Thoracic aorta (tissue), 2 donors: ENCODE measurements at places on chromosomes 16 and 17. TPM values are rescaled to one million over a fixed set of nuclear protein-coding genes. Genes with fewer than 3 reads are reported as not detected.

GRCh38 chr17:79041723-79042420 lies 17.9 kb downstream of the C1QTNF1 start:
- no peaks in the 10 kb centered on the region for H3K27me3 ChIP-seq
- no peak overlapping the region for H3K27ac ChIP-seq
- H3K4me3 ChIP-seq = no peak overlapping the region
- no peak for DNase-seq

DNA sequence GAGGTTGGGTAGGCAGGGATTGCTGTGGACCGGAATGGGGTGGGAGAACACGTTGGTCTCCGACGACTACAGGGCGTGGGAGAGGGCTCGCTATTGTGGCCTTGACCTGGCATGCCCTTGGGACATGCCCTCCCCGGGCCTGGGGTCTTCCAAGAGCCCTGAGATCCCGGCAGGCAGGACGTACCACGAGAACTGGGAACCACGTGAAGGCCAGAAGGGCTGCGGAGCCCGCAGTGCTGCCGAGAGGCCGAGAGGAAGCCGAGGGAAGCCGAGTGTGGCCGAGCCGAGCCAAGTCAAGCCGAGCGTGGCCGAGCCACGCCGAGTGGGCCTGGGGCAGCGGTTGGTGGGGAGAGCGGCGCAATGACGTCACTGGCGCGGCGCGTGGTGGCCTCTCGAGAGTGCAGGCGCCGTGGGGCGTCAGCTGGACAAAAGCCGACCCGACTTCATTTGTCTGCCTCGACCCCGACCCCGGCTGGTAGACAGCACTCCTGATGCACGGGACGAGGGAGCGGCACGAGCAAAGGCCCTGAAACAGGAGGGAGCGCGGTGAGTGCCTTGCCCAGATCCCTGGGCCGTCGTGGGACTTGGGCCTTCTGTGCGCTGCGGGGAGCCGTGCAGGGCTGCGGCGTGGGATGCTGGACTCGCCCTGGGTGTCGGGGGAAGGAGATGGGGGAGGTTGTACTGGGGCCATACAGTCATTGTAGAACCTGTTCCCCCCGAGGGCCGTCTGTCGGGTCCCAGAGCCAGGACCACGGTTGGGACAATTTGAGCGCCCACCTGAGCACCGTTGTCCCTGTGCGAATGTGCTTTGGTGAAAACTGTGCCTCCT lies 6.6 kb downstream of the SOCS1 start:
- H3K4me3 ChIP-seq = no peak overlapping the region
- H3K27me3 ChIP-seq = no peaks in the 10 kb centered on the region
- H3K4me1 ChIP-seq = peaks cover 4% of the 10 kb centered on the region
- H3K36me3 ChIP-seq = no peaks in the 10 kb centered on the region
- no peak for DNase-seq

GRCh38 chr17:37292429-37293139 lies 83.2 kb upstream of the C17orf78 start:
- H3K27me3 ChIP-seq = no peaks in the 10 kb centered on the region
- DNase-seq = no peak
- no peak overlapping the region for H3K4me3 ChIP-seq
- H3K4me1 ChIP-seq = no peaks in the 10 kb centered on the region

GRCh38 chr16:30184891-30185682 lies 1.7 kb downstream of the CORO1A start:
- H3K27me3 ChIP-seq = no peaks in the 10 kb centered on the region
- H3K4me1 ChIP-seq = peaks cover 10% of the 10 kb centered on the region
- H3K4me3 ChIP-seq = peak overlapping the region; percentile 73
- H3K36me3 ChIP-seq = no peaks in the 10 kb centered on the region
- no peak for DNase-seq

DNA sequence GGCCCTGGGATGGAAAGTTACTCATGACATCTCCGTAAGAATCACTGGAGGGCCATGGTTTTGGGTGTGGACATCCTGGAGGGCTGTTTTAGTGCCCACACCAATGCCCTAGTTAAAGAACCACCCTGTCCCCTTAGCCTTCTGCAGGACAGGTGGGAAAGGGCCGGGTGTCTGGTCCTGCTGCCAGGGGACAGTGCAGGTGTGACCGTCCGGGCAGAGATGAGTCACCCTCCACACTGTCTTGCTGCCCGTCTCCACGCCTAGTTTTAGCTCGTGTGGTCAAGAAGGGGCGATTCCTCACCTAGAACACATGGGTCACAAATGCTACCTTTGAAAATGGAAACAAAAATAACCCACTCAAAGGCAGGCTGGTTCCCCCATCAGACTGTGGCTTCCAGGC lies 17.0 kb downstream of the CEP295NL start:
- H3K4me1 ChIP-seq = peaks cover 72% of the 10 kb centered on the region

GRCh38 chr16:57276596-57276995 lies 7.9 kb downstream of the PLLP start:
- no peaks in the 10 kb centered on the region for H3K27me3 ChIP-seq
- H3K4me3 ChIP-seq = no peak overlapping the region
- no peaks in the 10 kb centered on the region for H3K4me1 ChIP-seq
- no peaks in the 10 kb centered on the region for H3K36me3 ChIP-seq
- no peak for DNase-seq
- no peak overlapping the region for H3K27ac ChIP-seq

GRCh38 chr16:84278968-84279367 lies 15.7 kb upstream of the WFDC1 start:
- no peaks in the 10 kb centered on the region for H3K36me3 ChIP-seq
- no peaks in the 10 kb centered on the region for H3K27me3 ChIP-seq
- no peak for DNase-seq
- no peak overlapping the region for H3K4me3 ChIP-seq

GRCh38 chr16:23676924-23677480 lies 1.7 kb upstream of the PLK1 start:
- no peak overlapping the region for H3K4me3 ChIP-seq
- no peak for DNase-seq
- no peak overlapping the region for H3K27ac ChIP-seq
- no peaks in the 10 kb centered on the region for H3K27me3 ChIP-seq
- no peaks in the 10 kb centered on the region for H3K36me3 ChIP-seq

DNA sequence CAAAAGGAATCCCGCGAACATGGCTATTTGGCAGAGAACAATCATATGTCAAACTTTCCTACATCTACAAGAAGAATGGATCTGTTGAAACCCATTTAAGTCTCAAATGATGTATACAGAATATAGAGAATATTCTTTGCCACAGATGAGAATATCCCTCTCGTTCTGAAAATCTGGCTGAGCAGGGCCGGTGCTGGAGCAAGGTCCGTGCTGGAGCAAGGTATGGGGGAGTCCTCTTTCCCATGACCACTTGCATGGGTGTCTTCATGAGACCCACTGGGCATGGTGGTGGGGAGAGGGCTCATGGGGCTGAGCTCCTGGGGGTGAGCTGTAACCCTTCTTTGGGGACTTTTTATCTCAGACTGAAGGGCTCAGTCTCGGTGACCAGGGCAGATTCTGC lies 440.9 kb downstream of the SOX9 start:
- H3K27ac ChIP-seq = no peak overlapping the region
- no peaks in the 10 kb centered on the region for H3K36me3 ChIP-seq
- no peak for DNase-seq
- H3K4me1 ChIP-seq = no peaks in the 10 kb centered on the region
- no peak overlapping the region for H3K4me3 ChIP-seq

- H3K4me1 ChIP-seq = peaks cover 11% of the 10 kb centered on the region
- H3K36me3 ChIP-seq = no peaks in the 10 kb centered on the region
- no peak for DNase-seq
- no peaks in the 10 kb centered on the region for H3K27me3 ChIP-seq
- H3K4me3 ChIP-seq = peak overlapping the region; percentile 56
Measured at GRCh38 chr17:61208301-61209105, 191.1 kb upstream of the TBX2 start.

DNA sequence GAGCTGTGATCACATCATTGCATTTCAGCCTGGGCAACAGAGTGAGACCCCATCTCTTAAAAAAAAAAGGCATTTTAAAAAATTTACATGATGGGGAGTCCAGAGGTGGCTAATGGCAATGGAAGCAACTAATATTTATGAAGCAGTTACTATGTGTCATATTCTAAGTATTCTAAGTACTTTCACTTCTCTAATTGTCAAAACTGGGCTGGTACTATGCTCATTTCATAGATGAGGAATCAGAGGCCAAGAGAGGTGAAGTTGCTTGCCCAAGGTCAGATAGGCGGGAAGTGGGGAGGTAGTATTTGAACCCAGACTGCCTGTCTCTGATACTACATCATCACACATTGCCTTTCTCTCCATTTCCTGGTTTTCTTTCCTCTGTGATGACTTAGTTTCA lies 50.7 kb downstream of the SLC5A11 start:
- no peaks in the 10 kb centered on the region for H3K4me1 ChIP-seq
- H3K27me3 ChIP-seq = no peaks in the 10 kb centered on the region
- no peak for DNase-seq
- H3K4me3 ChIP-seq = no peak overlapping the region

- no peaks in the 10 kb centered on the region for H3K27me3 ChIP-seq
- no peak for DNase-seq
- no peak overlapping the region for H3K4me3 ChIP-seq
- H3K27ac ChIP-seq = no peak overlapping the region
- H3K4me1 ChIP-seq = no peaks in the 10 kb centered on the region
Measured at GRCh38 chr16:28913946-28914724, 10.9 kb downstream of the RABEP2 start.

DNA sequence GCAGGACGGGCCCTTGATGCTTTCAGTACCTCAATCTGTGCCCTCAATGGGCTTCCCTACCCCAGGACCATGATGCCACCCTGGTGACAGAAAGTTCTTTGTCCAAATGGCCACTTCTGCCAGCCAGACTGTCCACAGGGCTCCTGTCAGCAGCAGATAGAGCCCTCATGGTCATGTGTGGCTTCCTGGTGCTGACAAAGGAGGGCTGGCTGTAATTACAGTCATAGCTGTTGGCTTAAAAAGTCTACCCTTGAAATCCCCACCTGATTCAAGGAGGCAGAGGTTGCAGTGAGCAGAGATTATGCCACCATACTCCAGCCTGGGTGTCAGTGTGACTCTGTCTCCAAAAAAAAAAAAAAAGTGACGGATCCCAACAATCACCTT lies 3.3 kb downstream of the TRPV2 start:
- H3K27ac ChIP-seq = peak overlapping the region; percentile 90
- peaks cover 21% of the 10 kb centered on the region for H3K4me1 ChIP-seq
- no peak overlapping the region for H3K4me3 ChIP-seq
- H3K27me3 ChIP-seq = no peaks in the 10 kb centered on the region
- no peak for DNase-seq
- H3K36me3 ChIP-seq = peaks cover 2% of the 10 kb centered on the region

GRCh38 chr16:4510747-4511426 lies 27.7 kb downstream of the CDIP1 start:
- H3K4me1 ChIP-seq = peaks cover 19% of the 10 kb centered on the region
- H3K36me3 ChIP-seq = peaks cover 46% of the 10 kb centered on the region
- no peaks in the 10 kb centered on the region for H3K27me3 ChIP-seq
- no peak overlapping the region for H3K27ac ChIP-seq
- no peak for DNase-seq
- H3K4me3 ChIP-seq = no peak overlapping the region

DNA sequence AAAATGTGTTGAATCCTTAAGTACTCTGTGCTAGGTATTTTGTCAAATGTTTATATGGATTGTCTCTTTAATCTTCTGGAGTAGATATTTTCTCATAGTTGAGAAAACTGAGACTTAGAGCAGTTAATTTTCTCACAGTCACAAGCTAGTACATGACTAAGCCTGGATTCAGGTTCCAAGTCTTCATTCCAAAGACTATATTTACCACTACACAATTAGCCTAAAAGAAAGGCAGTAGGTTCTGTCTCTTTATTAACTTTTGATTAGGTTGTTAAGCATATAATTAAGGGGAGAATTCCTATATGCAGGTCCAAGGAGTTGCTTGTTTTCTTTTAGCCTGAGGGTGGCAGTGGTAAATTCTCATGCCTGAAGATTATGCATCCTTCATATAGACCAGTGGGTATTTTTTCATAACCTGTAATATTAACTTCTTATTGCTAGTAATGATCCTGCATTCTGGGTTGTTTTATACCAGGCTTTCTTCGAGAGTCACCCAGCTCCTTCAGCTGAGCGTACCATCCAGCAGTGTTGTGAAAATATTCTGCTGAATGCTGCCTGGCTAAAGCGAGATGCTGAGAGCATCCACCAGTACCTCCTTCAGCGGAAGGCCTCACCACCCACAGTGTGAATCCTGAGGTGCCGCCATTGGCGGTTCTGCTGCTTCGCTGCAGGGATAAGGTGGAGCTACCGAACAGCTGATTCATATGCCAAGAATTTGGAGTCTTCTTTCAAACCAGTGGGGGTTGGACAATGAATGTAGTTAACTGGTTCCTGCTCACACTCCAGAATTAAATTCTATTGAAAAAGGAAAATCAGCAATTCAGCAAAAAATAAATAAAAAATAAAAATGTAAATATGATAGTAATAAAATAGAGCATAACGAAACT lies 28.2 kb upstream of the KPNB1 start:
- no peak for DNase-seq
- H3K36me3 ChIP-seq = peaks cover 19% of the 10 kb centered on the region
- H3K4me1 ChIP-seq = peaks cover 42% of the 10 kb centered on the region
- H3K27me3 ChIP-seq = no peaks in the 10 kb centered on the region
- H3K4me3 ChIP-seq = peak overlapping the region; percentile 33

GRCh38 chr16:77067900-77068299 lies 123.1 kb upstream of the MON1B start:
- no peaks in the 10 kb centered on the region for H3K4me1 ChIP-seq
- no peak overlapping the region for H3K4me3 ChIP-seq
- H3K36me3 ChIP-seq = no peaks in the 10 kb centered on the region
- DNase-seq = no peak

GRCh38 chr16:85948138-85948509 lies 49.2 kb downstream of the IRF8 start:
- H3K27me3 ChIP-seq = no peaks in the 10 kb centered on the region
- DNase-seq = no peak
- H3K27ac ChIP-seq = no peak overlapping the region
- H3K4me3 ChIP-seq = peak overlapping the region; percentile 40

DNA sequence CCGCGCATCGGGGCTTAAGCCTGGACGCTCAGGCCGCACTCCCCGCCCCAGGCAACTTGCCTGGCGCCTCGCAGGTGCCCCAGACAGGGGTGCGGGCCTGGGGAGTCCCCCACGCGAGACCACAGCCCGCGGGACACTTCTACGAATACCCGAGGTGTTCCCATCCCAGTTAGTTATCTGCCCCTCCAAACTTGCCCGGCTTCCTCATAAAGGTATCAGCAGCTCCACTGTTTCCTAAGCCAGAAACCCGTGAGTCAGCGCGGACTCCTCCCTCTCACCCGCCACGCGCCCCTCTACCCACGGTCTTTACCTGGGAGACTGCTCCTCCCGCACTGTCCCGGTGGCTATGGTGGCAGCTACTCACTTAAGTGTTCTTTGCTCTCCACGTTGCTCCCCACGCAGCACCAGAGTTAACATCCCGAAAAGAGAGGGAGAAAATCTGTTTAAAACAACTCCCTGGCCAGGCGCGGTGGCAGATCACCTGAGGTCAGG lies 1.0 kb upstream of the CREBBP start:
- H3K4me3 ChIP-seq = peak overlapping the region; percentile 90
- H3K36me3 ChIP-seq = no peaks in the 10 kb centered on the region
- H3K27me3 ChIP-seq = no peaks in the 10 kb centered on the region
- H3K27ac ChIP-seq = no peak overlapping the region

- H3K4me1 ChIP-seq = peaks cover 6% of the 10 kb centered on the region
- no peak overlapping the region for H3K4me3 ChIP-seq
- peaks cover 5% of the 10 kb centered on the region for H3K36me3 ChIP-seq
- H3K27me3 ChIP-seq = no peaks in the 10 kb centered on the region
Measured at GRCh38 chr17:39541652-39542051, 66.1 kb downstream of the NEUROD2 start.

Gene ASIC2
- total RNA-seq = 0.54 TPM

Gene ATP1B2
- 1.1 TPM for total RNA-seq

Gene KLHL10
- total RNA-seq = not detected

Gene NPLOC4
- 77.3 TPM for total RNA-seq

Gene XYLT2
- 26.4 TPM for total RNA-seq
